ENCODE measurements at places on chromosomes 6 and 20.

DNA sequence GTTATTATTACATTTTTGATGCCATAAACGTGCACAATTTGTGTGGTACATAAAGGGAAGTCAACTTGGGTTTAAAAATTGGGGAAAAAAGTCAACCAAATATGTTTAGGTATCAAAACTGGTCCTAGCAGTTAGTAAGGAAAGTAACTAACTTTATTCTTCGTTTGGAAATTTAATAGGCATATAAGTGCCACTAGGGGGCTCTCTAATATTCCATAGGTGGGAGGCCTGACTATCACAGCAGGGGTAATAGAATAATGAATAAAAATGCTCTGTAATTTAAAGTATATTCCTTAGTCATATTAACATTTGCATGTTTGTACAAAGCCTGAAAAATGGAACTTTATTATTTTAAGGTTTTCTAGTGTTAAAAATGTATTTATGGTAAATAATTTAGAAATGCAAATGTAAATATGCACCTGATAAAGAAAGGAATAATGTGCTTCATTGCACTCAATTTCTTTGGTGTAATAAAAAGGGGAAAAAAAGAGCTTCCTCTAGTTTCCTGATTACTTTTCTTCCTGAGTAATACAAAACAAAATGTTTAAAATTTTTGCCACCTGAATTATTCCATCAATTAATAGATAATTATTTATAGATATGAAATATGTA, 125.7 kb upstream of the HDAC2 start:
- DNase-seq, result no peak

GRCh38 chr6:30763618-30764489, 19.5 kb upstream of the IER3 start:
- DNase-seq, result no peak

DNA sequence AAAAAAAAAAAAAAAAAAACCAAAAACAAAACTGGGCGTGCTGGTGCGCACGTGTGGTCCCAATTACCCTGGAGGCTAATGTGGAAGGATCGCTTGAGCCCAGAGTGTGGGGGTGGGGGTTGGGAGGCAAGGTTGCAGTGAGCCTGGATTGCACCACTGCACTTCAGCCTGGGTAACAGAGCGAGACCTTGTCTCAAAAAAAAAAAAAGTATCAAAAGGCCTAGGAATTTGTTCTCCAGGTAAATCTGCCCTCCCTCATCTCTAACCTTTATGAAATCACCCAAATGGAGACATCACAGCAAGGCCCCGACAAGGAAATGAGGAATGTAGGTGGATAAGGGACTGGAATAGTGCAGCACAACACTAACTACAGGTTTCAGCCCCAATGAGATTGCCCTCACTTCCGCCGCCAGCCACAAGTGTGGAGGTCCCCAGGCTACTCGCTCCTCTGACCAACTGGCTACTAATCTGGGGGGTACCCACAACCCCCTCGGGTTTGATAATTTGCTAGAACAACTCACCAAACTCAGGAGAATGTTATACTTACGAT, 36.8 kb upstream of the DDR1 start:
- DNase-seq, result no peak

DNA sequence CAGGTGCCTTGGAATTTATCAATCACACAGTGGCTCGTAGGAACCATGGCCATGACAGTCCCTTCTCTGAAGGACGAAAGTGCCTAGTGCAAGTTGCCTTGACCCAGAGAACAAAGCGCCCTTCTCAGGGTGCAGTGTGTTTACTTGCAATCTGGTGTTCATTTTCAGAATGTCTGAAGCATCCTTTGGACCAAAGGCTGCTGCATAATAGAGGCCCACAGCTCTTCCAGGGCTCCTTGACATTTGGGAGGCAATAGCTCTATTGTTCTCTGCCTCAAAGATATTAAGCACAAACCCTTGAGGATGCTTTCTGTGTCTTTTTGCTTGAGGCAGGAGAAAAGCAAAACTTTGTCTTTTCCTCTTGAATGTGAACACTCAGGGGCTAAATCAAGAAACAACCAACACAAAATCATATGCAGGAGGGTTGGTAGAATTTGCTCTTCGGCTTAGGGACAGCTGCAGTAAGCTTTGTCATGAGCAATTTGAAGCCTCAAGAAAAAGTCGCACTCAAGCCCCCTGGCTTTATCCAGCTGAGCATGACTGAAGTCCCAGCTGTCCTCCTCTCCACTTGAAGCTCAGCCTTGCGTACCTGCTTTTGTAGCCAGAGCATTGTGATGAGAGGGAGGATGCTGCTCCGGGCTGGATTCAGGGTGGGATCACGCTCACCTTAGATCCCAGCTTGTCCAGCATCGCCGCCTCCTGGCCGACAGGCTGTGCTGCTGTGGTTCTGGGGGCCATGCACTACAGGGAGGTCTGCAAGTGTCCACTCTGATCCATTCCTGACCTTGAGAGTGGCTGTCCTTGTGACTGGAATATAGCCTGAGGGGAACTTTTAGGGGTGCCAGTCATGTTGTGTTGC, 495.4 kb downstream of the CDH26 start:
- no peak for DNase-seq

GRCh38 chr20:46400828-46401477, 5.5 kb downstream of the ELMO2 start:
- no peak for DNase-seq

- no peak for DNase-seq
Observed at GRCh38 chr6:92271091-92271490, 1148.3 kb downstream of the EPHA7 start.

DNA sequence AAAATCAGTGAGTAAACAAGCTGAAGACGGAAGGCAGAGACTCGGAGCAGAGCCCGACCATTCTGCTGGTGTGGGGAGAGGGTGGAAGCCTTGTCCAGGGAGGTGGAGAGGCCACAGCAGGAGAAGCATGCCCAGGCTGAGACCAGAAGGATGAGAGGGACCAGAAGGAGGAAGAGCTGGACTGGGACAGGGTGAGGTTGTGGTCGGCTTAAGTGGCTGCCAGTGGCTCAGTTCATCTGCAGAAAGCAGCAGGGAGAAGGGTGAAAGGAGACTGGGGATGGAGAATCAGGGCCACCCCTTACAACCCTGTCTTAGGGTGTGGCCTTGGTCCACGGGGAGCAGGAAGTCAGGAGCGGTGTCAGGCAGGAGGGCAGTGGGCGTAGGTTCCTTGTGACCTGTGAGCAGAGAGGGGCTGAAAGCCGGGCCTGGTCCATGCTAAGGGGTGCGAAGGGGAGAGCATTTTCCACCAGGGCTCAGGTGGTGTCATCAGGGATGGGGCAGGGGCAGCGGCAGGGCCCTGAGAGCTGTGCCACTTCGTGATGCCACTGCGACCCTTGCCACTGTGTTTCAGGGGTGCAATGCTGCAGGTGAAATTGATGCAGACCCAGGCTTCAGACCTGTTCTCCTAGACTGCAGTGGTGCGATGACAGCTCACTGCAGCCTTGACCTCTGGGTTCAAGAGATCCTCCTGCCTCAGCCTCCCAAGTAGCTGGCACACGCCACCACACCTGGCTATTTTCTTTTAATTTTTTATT, 81.1 kb downstream of the TTLL2 start:
- no peak for DNase-seq

DNA sequence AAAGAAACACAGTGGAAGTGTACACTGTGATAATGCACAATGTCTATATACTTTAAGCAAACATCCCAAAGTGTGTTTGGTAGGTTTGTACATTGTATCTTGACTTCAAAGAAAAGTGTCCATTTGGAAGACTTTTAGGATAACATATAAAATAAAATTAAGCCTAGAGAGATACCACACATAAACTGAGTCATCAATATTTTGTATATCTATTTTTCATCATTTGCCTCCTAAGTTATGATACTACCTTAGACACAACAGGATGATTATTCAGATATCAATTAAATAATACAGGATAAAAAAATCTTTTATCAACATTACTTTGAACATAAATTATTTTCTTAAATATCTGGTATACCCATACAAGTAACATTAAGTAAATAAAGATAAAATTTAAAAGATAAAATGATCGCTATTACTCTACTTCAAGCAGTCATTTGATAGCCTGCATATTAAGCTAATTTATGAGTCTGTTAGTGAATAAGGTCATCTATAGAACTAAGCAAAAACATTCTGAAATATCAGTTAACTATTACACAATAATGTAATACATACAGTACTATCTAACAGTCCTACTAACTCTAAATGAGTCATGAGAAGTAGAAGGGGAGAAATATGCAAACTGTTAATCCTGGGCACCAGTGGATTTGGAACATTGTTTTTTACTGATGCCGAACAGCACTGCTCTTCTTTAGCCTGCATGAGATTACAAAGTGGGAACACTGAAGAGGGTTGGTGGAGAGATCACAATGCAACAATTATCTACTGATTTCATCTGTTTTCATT, 158.4 kb upstream of the SIM1 start:
- DNase-seq, result no peak

- no peak for DNase-seq
Observed at GRCh38 chr6:115708850-115709249, 351.8 kb downstream of the FRK start.

DNA sequence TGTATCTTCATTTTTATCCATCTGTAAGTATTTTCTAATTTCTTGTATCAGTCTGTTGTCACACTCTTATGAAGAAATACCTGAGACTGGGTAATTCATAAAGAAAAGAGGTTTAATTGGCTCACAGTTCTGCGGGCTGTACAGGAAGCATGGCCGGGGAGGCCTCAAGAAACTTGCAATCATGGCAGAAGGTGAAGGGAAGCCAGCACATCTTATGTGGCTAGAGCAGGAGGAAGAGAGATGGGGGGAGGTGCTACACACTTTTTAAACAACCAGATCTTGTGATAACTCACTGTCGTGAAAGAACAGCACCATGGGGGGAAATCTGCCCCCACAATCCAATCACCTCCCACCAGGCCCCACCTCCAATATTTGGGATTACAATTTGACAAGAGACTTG, 10.9 kb upstream of the BCKDHB start:
- no peak for DNase-seq

- DNase-seq, result no peak
Observed at GRCh38 chr6:44349904-44350649, 7.6 kb downstream of the SPATS1 start.

DNA sequence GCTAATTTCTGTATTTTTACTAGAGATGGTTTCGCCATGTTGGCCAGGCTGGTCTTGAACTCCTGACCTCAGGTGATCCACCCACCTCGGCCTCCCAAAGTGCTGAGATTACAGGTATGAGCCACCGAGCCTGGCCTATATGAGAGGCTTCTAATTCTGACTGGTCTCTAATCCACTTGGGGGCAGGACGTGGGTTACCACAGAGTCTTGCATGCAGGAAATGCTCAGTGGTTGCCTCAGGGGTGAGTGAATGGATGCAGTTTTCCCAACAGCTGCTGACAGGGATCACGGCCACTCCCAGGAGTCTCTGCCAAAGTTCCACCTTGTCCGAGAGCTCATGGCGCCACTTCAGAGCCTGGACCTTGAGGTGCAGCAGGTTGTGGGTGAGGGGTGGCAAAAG, 6.4 kb upstream of the FANCE start:
- DNase-seq, result no peak

DNA sequence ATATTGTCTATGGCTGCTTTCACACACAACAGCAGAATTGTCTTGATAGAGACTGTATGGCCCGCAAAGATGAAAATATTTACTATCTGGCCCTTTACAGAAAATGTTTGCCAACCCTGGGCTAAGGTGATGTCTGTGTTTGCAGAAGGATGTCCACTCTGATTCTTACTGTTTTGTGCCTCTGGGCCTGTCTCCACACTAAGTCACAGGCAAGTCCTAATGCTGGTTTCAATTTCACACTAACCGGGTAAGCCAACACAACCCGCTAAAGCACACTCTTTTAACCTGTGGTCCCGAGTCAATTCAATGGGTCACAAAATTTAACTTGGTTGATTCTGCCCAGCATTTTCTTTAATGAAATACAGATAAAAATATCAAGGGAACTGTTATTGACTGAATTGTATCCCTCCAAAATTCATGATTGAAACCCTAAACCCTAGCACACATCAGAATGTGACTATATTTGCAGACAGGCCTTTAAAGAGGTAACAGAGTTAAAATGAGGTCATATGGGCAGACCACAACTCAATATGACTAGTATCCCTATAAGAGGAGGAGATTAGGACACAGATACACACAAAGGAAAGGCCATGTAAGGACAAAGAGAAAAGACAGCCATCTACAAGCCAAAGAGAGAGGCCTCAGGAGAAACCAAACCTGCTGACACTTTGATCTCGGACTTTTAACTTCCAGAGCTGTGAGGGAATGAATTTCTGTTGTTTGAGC, 78.4 kb downstream of the FYN start:
- no peak for DNase-seq

- no peak for DNase-seq
Observed at GRCh38 chr6:111921103-111921502, 47.9 kb upstream of the FYN start.

DNA sequence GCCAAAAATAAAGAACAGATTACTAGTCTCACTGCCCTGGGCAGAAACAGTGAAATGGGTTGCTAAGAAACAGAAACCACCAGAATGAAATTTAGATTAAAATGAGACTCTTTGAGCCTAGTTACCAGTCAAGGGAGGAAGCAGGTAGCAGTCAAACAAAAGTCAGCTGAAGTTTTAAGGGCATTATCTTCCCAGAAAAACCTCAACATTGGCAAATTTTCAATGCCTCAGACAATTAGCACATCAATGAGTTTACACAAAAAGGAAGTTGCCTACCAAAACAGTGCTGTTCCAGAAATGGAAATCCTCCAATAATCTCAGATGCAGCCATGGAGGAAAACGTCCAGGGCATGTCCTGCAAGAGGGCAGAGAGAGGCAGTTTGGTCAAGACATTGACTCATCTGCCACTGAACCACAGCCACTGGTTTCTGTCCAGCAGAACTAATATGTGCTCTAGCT, 399.7 kb upstream of the ADGRB3 start:
- DNase-seq, result no peak

DNA sequence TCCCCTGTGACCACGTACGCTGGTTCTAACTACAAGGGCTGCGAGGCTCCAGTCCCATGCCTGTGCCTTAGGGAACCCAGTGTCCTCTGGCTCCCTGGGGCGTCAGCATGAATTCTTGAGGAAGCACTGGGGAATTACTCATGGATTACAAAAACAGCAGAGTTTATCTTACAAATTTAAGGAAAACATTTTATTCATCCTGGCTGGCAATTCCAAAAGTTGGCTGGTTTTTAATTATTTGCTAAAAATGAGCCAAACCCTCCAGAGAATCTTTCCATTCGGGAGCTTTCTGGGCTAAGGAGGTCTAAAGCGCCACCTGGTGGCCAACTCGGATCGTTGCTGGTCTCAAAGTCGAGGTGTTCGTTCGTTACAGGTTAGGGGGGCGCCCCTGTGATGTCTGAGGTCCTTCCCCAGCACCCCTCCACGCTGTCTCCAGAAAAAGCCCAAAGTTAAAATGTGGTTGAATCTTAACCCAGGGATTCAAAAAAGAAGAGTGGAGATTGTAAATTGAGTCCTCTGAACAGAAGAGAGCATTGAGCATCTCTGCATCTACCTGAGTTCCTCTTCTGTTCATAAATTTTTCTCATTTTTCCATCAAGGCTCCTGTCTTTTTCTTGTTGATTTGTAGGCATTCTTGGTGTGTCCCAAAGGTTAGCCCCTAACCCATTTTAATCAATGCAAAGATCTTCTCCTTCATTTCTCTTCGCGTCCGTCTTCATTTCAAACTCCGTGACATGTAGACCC, 99.4 kb downstream of the BFSP1 start:
- peak; percentile 13 for DNase-seq

Measured in activated T-helper 9 cell treated with anti-CD3 and anti-CD28 coated beads, Interleukin-2, amount 50 U/mL, for 16 hours (primary cell).